Diencephalon (tissue), 1 donor: ENCODE measurements at places on chromosomes 2 and 18. TPM values are rescaled to one million over a fixed set of nuclear protein-coding genes. Genes with fewer than 3 reads are reported as not detected.

The UGT1A4 gene
- total RNA-seq = not detected

The DTNA gene
- total RNA-seq = 101 TPM

The MALL gene
- total RNA-seq = 2.5 TPM

The SAP130 gene
- total RNA-seq = 8.8 TPM

The KCTD1 gene
- total RNA-seq = 33.4 TPM

The CFAP53 gene
- total RNA-seq = 3.2 TPM

The SP9 gene
- 14.5 TPM for total RNA-seq

The MC4R gene
- total RNA-seq = 14.8 TPM

The HRH4 gene
- 0.23 TPM for total RNA-seq
